Activated CD4-positive, alpha-beta memory T cell treated with anti-CD3 and anti-CD28 coated beads, Interleukin-2, amount 10 ng/mL, durations not matched to agents 7 days and 5 days (primary cell): ENCODE measurements at places on chromosomes 3 and 15. TPM values are rescaled to one million over a fixed set of nuclear protein-coding genes. Genes with fewer than 3 reads are reported as not detected.
A peak's percentile ranks its signal among the peaks of the same experiment; 100 is the strongest.

DNA sequence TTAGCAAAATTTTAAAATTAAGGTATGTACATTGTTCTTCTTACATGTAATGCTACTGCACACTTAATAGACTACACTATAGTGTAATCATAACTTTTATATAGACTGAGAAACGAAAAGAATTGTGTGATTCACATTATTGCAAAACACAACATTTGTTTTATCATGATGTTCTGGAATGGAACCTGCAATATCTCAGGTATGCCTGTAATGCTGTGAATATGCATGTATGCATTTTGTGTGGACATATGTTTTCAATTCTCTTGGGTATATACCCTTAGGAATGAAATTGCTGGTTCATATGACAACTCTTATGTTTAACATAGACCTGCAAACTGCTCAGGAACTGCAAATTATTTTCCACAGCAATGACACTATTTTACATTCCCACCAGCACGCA is 38.6 kb upstream of the TJP1 start:
- H3K4me3 ChIP-seq: no peak overlapping the region
- no peaks in the 10 kb centered on the region for H3K36me3 ChIP-seq

- no peaks in the 10 kb centered on the region for H3K27me3 ChIP-seq
- H3K4me1 ChIP-seq: peaks cover 20% of the 10 kb centered on the region
- no peak overlapping the region for H3K4me3 ChIP-seq
- DNase-seq: no peak
- H3K36me3 ChIP-seq: peaks cover 74% of the 10 kb centered on the region
- peak overlapping the region; percentile 18 for H3K27ac ChIP-seq
These were observed 12.1 kb upstream of the WDR5B start for GRCh38 chr3:122427857-122428471.

Gene IL17RB
- total RNA-seq: 62.4 TPM

DNA sequence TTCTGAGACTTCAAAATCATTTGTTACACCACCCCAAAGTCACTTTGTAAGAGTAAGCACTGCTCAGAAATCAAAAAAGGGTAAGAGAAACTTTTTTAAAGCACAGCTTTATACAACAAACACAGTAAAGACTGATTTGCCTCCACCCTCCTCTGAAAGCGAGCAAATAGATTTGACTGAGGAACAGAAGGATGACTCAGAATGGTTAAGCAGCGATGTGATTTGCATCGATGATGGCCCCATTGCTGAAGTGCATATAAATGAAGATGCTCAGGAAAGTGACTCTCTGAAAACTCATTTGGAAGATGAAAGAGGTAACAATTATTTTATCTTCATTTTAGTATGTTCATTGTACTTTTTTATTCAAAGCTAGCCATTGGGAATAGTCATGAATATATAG is 32.6 kb downstream of the BLM start:
- peak overlapping the region; percentile 82 for H3K27ac ChIP-seq
- H3K36me3 ChIP-seq: peaks cover 61% of the 10 kb centered on the region
- peaks cover 53% of the 10 kb centered on the region for H3K4me1 ChIP-seq

DNA sequence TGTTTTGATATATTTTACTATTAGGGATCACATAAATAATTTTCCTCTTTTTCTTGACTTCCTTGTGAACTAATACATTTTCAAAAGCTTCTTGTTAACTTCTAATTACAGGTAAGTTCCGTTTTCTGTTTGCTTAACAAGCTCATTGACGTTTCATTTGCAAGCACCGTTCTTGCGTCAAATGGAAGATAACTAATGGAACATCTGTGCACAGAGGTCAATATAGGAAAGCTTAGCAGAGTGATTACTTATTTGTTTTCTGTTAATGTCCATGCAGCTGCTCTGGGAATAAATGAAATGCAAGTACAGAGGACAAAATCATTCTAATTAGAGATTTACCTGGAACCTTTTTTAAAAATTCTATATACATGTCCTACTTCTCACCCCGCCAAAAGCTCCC is 115.5 kb upstream of the C2CD4B start:
- no peaks in the 10 kb centered on the region for H3K36me3 ChIP-seq
- no peak overlapping the region for H3K27ac ChIP-seq
- H3K4me1 ChIP-seq: no peaks in the 10 kb centered on the region

DNA sequence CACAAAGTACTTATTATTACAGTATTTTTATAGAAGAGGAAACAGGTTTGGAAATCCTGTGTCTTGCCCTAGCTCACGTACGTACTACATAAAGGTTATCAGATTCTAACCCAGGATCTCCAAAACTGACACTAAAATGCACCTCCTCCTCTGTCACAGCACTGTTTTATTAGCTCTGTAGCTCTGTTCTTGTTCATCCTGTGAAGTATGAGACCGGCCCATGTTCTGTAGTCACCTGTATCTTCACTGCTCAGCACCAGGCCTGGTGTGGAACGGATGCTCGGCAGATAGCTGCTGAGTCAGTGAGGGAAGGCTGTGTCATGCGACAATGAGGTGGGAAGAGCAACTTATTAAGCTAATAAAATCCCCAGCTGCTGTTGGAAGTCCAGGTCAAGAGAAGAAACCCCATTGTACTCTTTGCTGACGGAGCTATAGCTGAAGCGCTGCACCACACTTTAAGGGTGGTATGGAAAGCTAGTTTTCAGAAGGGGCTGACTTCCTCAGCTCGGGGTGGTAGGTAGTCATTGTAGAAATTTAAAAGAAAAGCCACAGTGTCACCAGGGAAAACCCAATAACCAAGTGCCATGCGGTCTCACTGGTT is 22.8 kb downstream of the BCL2A1 start:
- H3K36me3 ChIP-seq: no peaks in the 10 kb centered on the region
- H3K4me3 ChIP-seq: no peak overlapping the region
- H3K27me3 ChIP-seq: no peaks in the 10 kb centered on the region
- H3K27ac ChIP-seq: peak overlapping the region; percentile 54
- DNase-seq: no peak
- H3K4me1 ChIP-seq: peaks cover 13% of the 10 kb centered on the region

DNA sequence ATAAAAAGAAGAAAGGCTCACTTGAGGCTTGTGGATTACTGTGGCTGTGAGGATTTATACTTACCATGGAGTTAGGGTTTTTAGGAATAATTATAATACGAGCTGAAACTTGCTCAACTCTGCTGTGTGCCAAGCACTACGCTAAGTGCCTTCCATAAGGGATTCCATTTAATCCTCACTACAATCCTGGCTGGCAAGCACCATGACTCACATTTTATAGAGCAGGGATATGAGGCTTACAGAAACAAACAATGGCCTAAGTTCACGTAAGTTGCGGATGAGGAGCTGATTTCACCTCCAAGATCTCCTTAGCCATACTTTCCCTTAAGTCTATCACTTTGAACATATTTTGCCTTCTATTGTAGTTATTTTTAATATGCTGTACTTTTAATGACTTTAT is 43.9 kb upstream of the ARL8B start:
- no peaks in the 10 kb centered on the region for H3K36me3 ChIP-seq
- peaks cover 10% of the 10 kb centered on the region for H3K27me3 ChIP-seq
- H3K4me3 ChIP-seq: no peak overlapping the region
- no peaks in the 10 kb centered on the region for H3K4me1 ChIP-seq

GRCh38 chr15:62835351-62835750 is 207.2 kb upstream of the TPM1 start:
- H3K4me3 ChIP-seq: no peak overlapping the region
- H3K27ac ChIP-seq: no peak overlapping the region
- H3K4me1 ChIP-seq: peaks cover 2% of the 10 kb centered on the region
- H3K36me3 ChIP-seq: no peaks in the 10 kb centered on the region

GRCh38 chr15:52185151-52185561 is 6.0 kb downstream of the GNB5 start:
- H3K36me3 ChIP-seq: peaks cover 3% of the 10 kb centered on the region
- no peak overlapping the region for H3K4me3 ChIP-seq
- peaks cover 17% of the 10 kb centered on the region for H3K4me1 ChIP-seq
- H3K27me3 ChIP-seq: no peaks in the 10 kb centered on the region
- no peak for DNase-seq
- H3K27ac ChIP-seq: no peak overlapping the region

Gene FEZF2
- total RNA-seq: not detected

Gene GOLGA8H
- not detected for total RNA-seq

Gene GOLGA8R
- 3.5 TPM for total RNA-seq

GRCh38 chr3:17394541-17395155 is 347.8 kb downstream of the TBC1D5 start:
- no peak overlapping the region for H3K27ac ChIP-seq
- peaks cover 19% of the 10 kb centered on the region for H3K36me3 ChIP-seq
- no peaks in the 10 kb centered on the region for H3K4me1 ChIP-seq
- DNase-seq: no peak
- no peak overlapping the region for H3K4me3 ChIP-seq
- H3K27me3 ChIP-seq: no peaks in the 10 kb centered on the region

- H3K27ac ChIP-seq: no peak overlapping the region
- H3K4me3 ChIP-seq: no peak overlapping the region
- H3K36me3 ChIP-seq: no peaks in the 10 kb centered on the region
- H3K27me3 ChIP-seq: peaks cover 5% of the 10 kb centered on the region
- DNase-seq: no peak
These were observed 624.7 kb upstream of the ALCAM start for GRCh38 chr3:104742044-104742443.

Gene PCOLCE2
- 0.38 TPM for total RNA-seq

GRCh38 chr15:45474799-45475198 is 47.8 kb downstream of the SLC30A4 start:
- no peaks in the 10 kb centered on the region for H3K4me1 ChIP-seq
- no peaks in the 10 kb centered on the region for H3K36me3 ChIP-seq
- H3K4me3 ChIP-seq: no peak overlapping the region
- H3K27me3 ChIP-seq: peaks cover 3% of the 10 kb centered on the region
- H3K27ac ChIP-seq: no peak overlapping the region

GRCh38 chr3:102207151-102207571 is 227.7 kb upstream of the ZPLD1 start:
- peaks cover 6% of the 10 kb centered on the region for H3K27me3 ChIP-seq
- no peaks in the 10 kb centered on the region for H3K36me3 ChIP-seq
- no peak overlapping the region for H3K4me3 ChIP-seq
- DNase-seq: no peak

DNA sequence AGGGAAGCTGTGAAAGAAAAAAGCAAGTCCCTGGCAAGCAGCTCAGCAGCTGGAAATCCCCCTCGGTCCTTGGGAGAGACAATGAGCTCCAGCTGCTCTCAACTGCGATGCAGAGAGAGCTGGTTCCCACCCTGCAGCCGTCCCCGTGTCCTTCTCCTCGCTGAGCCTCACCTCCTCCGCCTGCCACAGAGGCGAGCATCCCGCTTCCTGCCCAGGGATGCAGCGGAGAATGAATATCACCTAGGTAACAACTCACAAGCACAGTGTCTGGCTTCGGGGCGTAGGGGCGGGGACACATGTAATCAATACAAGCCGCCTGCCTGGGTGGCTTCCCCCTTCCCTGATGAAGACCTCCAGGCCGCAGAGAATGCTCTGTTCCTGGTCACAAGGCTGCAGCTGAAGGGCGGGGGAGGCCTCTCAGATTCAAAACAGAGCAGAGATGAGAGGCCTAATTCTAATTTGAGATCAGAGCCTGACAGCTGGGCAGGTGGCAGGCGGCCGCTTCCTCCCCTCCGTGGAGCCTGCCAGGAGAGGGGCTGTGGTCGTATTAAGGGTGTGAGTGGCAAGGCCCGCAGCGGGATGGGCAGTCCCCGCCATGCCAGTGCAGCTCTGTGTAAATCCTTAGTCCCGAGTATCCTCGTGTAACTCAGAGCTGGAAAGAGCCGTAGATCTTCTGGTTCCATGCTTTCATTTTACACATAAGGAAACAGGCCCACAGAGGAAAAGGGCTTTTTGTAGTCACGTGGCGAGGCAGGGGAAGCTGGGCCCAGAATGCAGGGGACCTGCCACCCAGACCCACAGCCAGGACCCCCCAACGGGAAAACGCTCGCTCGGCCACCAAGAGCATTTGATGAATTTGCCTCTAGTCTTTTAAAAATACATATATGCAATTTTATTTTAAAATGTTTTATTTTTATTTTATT is 24.3 kb downstream of the ZDHHC19 start:
- no peaks in the 10 kb centered on the region for H3K36me3 ChIP-seq
- H3K4me3 ChIP-seq: peak overlapping the region; percentile 33
- H3K27ac ChIP-seq: peak overlapping the region; percentile 80
- no peaks in the 10 kb centered on the region for H3K27me3 ChIP-seq
- H3K4me1 ChIP-seq: peaks cover 49% of the 10 kb centered on the region
- DNase-seq: peak; percentile 50

Gene CAMK2N2
- total RNA-seq: 0.23 TPM

Gene SEMA3B
- total RNA-seq: 0.38 TPM

Gene MYH15
- 0.10 TPM for total RNA-seq

DNA sequence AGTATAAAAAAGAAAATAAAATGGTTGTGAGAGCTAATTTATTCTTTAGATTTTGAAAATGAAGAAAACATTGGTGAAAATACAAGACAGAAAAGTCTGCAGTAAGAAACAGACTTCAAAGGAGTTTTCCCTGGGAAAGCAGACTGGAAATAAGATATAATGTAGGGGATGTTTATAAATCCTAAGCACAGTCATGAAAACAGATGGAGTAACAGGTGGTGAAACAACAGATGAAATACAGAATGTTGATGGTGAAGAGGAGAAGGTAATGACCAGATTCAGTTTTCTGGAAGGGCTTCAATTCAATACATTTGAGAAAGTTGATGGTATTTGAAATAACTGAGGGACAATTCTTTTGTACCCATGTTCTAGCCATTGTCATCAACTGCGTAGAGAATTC is 353.9 kb downstream of the CHL1 start:
- no peaks in the 10 kb centered on the region for H3K4me1 ChIP-seq
- no peak overlapping the region for H3K4me3 ChIP-seq
- DNase-seq: no peak
- no peak overlapping the region for H3K27ac ChIP-seq

- H3K27ac ChIP-seq: no peak overlapping the region
- H3K36me3 ChIP-seq: peaks cover 54% of the 10 kb centered on the region
- H3K27me3 ChIP-seq: no peaks in the 10 kb centered on the region
- DNase-seq: no peak
These were observed 34.8 kb downstream of the EIF4E3 start for GRCh38 chr3:71690341-71690841.

DNA sequence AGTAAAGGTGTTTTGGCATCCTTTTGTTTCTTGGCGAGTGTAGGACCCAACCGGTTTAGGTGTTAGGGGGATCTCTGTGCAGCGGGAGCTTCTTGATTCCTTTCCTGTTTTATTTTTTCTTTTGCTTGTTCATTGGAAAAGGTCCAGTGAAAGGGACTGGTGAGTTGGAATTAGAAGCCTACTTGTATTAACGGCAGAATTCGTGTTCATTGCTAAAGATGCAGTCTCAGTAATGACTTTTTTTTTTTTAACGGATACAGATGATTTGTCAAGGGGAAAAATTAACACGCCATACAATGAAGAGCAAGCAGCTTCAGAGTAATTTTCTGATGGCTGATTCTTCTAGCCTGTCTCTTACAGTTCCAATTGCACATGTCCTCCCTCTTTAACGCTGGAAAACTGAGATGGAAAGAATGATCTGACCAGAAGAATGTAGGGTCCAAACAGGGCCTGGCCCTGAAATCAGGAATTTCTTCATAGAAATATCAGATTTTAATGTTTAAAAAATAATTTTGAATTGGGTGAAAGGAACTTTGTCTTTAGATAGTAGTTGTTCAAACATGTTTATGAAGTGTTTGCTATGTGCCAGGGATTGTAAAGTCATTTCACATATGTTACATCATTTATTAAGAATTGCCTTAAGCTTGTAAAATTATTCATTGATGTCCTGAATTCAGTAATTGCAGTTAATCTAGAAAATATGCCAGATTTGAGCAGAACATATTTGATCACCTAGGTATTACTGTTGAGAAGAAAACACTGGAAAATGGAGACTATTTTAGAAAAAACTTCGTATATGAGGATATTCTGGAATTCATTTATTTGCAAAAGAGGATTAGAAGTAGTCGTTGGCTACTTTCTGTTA is 1.4 kb downstream of the MAPK6 start:
- peak overlapping the region; percentile 93 for H3K27ac ChIP-seq
- H3K36me3 ChIP-seq: peaks cover 13% of the 10 kb centered on the region
- H3K27me3 ChIP-seq: peaks cover 4% of the 10 kb centered on the region
- H3K4me3 ChIP-seq: peak overlapping the region; percentile 85
- peaks cover 44% of the 10 kb centered on the region for H3K4me1 ChIP-seq
